ENCODE measurements at places on chromosomes 7 and 10. TPM values are rescaled to one million over a fixed set of nuclear protein-coding genes. Genes with fewer than 3 reads are reported as not detected.

DNA sequence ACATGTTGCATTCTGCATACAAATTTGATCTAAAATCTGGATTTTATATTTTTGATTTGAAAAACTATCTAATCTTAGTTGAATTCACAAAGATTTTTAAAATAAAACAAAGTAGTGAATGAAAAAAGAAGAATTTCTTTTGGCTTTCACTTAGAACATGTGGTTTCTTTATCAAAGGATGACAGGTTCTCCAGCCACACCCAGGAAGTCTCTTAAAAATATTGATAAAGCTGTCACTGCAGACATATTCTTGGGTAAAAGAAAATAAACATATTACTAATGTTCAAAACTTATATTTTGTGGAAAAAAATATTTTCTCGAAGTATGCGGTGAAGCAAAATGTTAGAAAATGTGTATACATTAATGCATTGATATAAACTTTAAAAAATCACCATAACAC, 44.3 kb downstream of the ARL4A start:
- H3K4me1 ChIP-seq = peaks cover 19% of the 10 kb centered on the region
- no peaks in the 10 kb centered on the region for H3K36me3 ChIP-seq
- H3K4me3 ChIP-seq = no peak overlapping the region
- DNase-seq = no peak
- no peak overlapping the region for H3K27ac ChIP-seq

DNA sequence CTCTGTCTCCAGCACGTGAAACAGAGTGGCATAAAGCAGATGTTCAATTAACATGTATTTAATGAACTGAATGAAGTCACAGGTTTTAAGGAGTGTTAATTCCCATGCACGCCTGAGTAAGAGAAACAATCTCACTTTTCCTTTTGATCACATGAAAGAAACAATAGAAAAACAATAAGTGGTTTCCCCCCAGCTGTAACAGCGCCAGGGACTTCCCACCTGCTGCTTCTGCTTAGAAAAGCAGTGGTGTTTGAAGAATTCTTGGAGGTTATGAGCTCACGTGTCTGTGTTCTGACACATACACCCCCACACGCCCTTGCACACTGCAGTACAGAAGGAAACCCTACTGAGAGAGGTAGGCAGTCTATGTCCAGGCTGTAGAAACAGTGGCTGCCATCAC, 51.3 kb upstream of the FRMD4A start:
- DNase-seq = no peak
- H3K4me3 ChIP-seq = no peak overlapping the region
- H3K27ac ChIP-seq = no peak overlapping the region
- H3K36me3 ChIP-seq = no peaks in the 10 kb centered on the region
- peaks cover 2% of the 10 kb centered on the region for H3K27me3 ChIP-seq

- H3K27me3 ChIP-seq = no peaks in the 10 kb centered on the region
- peaks cover 20% of the 10 kb centered on the region for H3K4me1 ChIP-seq
- H3K27ac ChIP-seq = no peak overlapping the region
- no peak overlapping the region for H3K4me3 ChIP-seq
- peaks cover 34% of the 10 kb centered on the region for H3K36me3 ChIP-seq
These were observed 244.9 kb downstream of the ARHGAP12 start for GRCh38 chr10:31683682-31684081.

DNA sequence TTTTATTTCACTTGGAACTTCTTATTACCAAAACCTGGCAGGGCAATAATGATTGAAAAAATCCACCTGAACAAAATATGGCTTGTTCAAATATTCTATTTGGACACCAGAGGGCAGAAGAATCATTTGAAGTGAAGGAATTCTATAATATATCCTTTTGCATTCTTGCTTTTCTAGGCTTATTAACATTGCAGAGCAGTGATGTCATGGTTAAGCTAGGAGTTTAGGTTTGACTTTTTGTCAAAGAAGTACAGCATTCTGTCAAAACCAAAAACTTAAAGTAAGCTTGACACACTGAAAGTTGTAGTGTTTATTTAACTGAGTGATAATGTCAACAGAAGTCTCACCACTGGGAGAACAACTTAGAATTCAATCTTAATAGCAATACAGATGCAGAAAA, 156.0 kb downstream of the SEMA3D start:
- no peaks in the 10 kb centered on the region for H3K27me3 ChIP-seq
- DNase-seq = no peak
- H3K27ac ChIP-seq = no peak overlapping the region
- H3K4me1 ChIP-seq = peaks cover under 1% of the 10 kb centered on the region

DNA sequence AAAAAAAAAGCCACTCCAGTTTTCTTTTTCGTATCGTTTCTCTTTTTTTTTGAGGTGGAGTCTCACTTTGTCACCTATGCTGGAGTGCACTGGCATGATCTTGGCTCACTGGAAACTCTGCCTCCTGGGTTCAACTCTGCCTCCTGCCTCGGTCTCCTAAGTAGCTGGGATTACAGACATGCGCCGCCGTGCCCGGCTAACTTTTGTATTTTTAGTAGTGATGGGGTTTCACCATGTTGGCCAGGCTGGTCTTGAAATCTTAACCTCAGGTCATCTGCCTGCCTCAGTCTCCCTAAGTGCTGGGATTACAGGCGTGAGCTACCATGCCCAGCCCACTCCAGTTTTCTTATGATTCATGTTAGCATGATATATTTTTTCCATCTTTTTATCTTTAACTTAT, 92.7 kb downstream of the ANKRD61 start:
- no peak overlapping the region for H3K4me3 ChIP-seq
- no peak for DNase-seq
- no peak overlapping the region for H3K27ac ChIP-seq

AIFM2 gene
- total RNA-seq = 2.8 TPM

CH25H gene
- not detected for total RNA-seq

DNA sequence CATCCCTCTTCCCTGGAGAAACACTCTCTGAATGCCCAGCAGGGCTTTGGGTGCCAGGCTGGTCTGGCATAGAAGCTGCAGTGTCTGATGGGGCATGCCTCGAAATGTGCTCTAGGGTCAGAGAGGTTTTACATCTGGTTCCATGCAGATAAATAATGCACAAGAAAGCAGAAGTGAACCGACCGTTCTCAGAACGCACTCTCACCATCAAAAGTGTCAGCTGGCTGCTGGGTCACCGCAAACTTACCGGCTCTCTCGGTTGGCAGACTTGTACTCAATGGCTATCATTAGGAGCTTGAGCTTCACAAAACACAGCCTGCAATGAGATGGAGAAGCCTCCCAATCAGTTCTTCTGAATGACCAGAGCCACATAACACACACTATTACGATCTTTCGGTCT, 610.0 kb downstream of the KCNMA1 start:
- no peak overlapping the region for H3K27ac ChIP-seq
- H3K27me3 ChIP-seq = no peaks in the 10 kb centered on the region
- no peak for DNase-seq
- no peaks in the 10 kb centered on the region for H3K36me3 ChIP-seq

SLF2 gene
- total RNA-seq = 40.6 TPM

DNA sequence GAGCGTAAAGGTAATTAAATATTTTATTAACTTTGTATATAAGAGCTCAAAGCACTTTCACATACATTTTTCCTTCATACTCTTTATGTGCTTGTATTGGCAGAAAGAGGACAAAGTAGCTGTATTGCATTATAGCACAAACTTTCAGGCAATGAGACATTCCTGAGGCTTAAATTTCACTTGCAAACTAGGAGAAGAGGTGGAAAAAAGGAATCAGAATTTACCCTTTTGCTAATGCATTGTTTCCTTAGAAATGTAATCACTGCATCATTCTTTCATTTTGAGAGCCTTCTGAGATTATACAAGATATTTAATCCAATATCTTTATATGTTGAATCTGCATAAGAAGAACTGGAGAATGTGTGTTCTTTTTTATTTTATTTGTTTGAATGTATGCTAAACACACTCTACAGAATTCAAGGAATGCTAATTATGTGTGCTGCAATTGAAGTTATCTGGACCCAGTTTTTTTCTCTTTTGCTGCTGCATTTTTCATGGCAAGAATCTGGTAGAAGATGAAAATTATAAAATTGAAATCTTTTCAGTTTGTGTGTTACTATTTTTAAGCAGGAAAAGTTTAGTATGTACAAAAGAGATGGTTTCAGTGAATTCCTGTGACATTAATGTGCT, 185.1 kb downstream of the NXPH1 start:
- no peak for DNase-seq
- H3K27ac ChIP-seq = no peak overlapping the region
- no peaks in the 10 kb centered on the region for H3K27me3 ChIP-seq
- H3K4me3 ChIP-seq = no peak overlapping the region

DNA sequence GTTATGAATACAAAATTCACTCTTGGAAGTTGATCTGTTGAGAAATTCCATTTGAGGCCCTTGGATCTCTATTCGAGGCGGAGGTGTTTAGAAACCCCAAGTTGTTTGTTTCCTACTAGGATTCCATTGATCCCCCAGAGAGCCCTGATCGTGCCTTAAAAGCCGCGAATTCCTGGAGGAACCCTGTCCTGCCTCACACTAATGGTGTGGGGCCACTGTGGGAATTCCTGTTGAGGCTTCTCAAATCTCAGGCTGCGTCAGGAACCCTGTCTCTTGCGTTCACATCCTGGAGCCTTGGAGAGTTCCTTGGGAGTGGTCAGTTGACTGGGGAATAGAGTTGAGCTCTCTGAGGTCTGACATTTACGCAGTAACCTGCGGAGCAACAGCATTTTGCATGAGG, 1.2 kb downstream of the CFAP69 start:
- peaks cover 19% of the 10 kb centered on the region for H3K4me1 ChIP-seq
- DNase-seq = no peak
- no peaks in the 10 kb centered on the region for H3K36me3 ChIP-seq
- H3K4me3 ChIP-seq = peak overlapping the region; percentile 96
- H3K27ac ChIP-seq = no peak overlapping the region
- H3K27me3 ChIP-seq = peaks cover 70% of the 10 kb centered on the region

GRCh38 chr10:115772606-115773005, 500.4 kb downstream of the GFRA1 start:
- H3K4me1 ChIP-seq = peaks cover 10% of the 10 kb centered on the region
- no peaks in the 10 kb centered on the region for H3K27me3 ChIP-seq

- H3K4me3 ChIP-seq = no peak overlapping the region
- H3K36me3 ChIP-seq = no peaks in the 10 kb centered on the region
- no peak overlapping the region for H3K27ac ChIP-seq
- no peak for DNase-seq
- H3K27me3 ChIP-seq = peaks cover 3% of the 10 kb centered on the region
These were observed 58.5 kb downstream of the EBF3 start for GRCh38 chr10:129905553-129905952.

GRCh38 chr7:71206184-71206583, 74.2 kb downstream of the GALNT17 start:
- H3K27me3 ChIP-seq = no peaks in the 10 kb centered on the region
- H3K27ac ChIP-seq = no peak overlapping the region
- DNase-seq = no peak
- peaks cover 9% of the 10 kb centered on the region for H3K36me3 ChIP-seq
